Activated naive CD8-positive, alpha-beta T cell treated with anti-CD3 and anti-CD28 coated beads, Interleukin-2, amount 10 ng/mL, durations not matched to agents 7 days and 5 days (primary cell): ENCODE measurements at places on chromosomes 2 and 18. TPM values are rescaled to one million over a fixed set of nuclear protein-coding genes. Genes with fewer than 3 reads are reported as not detected.

- DNase-seq: no peak
These were observed 177.7 kb upstream of the TWIST2 start for GRCh38 chr2:238670111-238670585.

GRCh38 chr2:15563227-15564100 is 2.3 kb upstream of the NBAS start:
- DNase-seq: no peak

GRCh38 chr2:209998596-209998995 is 3.8 kb upstream of the RPE start:
- no peak for DNase-seq

Gene NDUFB3
- 116 TPM for total RNA-seq

- no peak for DNase-seq
These were observed 104.4 kb downstream of the CTIF start for GRCh38 chr18:48643262-48643661.

Gene B3GNT7
- 0.37 TPM for total RNA-seq

GRCh38 chr2:231642631-231643494 is 50.2 kb downstream of the TEX44 start:
- DNase-seq: peak; percentile 59

Gene RESP18
- not detected for total RNA-seq

- DNase-seq: peak; percentile 43
These were observed 12.2 kb downstream of the PLB1 start for GRCh38 chr2:28507796-28508764.
